ENCODE measurements at places on chromosomes 3 and 15.

DNA sequence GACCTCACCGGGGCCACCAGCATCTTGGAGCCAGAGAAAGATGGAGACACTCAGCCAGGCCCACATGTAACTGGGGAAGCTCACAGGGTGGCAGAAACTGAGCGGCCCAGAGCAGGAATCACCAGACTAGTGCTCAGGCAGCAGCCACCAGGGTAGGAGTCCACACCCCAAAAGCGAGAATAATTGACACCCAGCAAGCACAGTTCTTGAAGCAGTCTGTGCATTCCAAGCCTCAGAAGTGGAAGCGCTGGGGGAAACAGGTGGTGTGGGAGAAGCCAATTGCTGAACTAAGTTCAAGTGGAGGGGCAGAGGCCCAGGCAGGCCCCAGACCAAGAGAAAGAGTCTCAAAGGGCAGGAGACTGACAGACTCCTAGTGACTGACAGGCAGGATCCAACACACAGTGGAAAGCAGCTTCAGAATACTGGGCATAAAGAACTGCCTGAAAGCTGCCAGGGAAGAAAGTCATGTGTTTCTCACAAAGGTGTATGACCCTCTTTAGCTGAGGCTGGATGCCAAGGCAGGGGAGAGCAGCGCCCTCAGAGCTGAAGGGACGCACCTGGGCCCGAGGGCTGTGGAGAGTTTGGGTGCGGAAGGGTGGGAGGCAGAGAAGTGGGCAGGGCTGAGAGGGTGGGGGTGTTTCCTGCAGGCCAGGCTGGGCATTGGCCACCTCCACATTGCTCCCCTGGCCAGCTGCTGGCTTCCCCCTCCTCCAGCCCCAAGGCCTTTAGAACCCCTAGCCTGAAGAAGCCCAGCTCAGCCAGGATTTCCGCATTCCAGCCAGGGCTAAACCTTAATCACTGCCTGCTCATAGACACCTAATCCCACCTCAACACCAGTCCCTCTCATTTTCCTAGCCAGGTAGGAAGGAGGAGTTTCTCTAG is 7.7 kb downstream of the NT5DC2 start:
- no peak for DNase-seq

DNA sequence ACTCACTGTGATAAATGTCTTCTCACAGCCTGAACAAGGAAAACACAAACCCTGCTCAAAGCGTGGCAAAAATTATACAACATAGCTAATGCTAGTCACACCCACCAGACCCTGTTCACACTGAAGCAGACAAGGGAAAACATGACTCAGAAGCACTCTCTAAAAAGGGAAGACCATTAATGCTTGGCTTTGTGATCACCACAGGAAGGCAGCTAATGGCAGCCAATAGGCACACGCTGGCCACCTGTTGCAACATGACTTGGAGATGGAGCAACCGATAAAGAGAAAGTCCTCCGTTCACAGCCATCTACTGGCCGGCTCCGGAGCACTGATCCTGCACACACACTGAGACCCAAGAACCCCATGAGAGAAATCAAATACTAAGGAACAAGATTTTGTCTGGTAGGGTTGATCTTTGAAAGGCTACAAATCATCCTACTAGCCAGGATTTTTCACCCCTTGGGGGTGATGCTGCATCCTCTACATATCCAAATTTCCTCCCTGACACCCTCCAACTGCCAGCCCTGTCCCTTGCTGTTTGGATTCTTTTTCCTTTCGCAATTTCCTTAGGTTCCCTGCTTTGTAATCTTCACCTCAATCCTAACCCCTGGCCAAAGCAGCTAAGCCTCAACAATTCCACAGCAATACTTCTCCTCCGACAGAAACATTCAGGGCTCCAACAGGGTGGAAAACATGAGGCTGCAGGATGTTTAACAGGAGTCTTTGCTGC is 3.2 kb downstream of the ZXDC start:
- peak; percentile 74 for DNase-seq

DNA sequence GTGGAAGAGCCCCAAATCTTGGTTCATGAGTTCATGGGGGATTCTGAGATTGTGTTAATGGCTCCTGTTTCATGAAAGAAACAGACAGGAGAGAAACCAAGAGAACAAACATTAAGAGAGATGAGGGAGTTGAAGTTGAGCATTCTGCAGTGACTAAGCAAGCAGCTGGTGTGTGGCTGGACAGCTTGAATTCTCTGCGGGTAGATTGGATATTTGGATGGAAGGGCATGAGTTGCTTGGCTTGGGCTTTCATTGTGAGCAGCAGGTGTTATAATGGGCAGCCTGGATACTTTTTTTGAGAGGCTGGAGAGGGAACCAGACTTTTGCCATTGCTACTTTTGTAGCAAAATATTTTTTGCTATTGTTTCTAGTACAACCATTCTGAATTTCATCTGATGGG is 346.8 kb upstream of the SATB1 start:
- no peak for DNase-seq

- DNase-seq = no peak
Measured at GRCh38 chr15:39720621-39721611, 61.7 kb downstream of the FSIP1 start.

- no peak for DNase-seq
Measured at GRCh38 chr3:120481081-120481480, 30.3 kb upstream of the FSTL1 start.

DNA sequence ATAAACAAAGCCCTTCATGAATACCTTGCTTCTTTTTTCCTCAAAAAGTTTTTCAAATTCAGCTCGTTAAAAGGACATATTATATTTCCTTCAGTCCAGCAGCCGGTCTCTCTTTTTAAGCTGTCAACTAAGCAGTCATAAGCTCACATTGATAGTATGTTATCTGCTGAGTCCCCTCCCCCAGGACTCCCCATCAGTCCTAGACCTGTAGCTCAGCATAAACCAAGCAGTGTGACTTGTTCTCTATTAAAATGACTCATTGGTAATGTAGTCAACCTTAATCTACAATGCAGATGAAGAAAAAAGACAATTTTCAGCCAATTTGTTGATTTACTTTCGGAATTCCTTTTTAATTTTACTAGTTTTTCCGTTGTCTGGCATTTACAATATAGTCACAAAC is 483.8 kb downstream of the MECOM start:
- DNase-seq = no peak

- DNase-seq = no peak
Measured at GRCh38 chr3:109177908-109178307, 41.4 kb downstream of the C3orf85 start.

DNA sequence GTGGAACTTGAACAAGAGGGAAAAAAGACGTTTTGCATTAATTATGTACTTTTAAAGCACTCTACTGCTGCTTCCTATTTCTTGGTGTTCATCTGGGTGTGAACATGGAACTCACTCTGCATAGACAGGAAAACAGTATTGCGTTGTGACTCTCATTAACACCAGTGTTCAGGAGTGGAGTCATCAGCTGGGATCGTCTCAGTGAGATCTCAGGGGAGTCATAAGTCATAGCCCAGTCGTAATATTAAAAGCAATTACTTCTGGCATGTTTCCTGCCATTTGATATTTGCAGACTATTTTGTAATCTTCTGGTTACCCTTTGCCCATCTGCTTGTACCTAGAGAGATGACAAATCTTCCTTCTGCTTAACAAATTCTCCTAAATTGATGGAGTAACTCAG is 462.0 kb upstream of the ATP11B start:
- DNase-seq = no peak
